ENCODE measurements at places on chromosomes 3 and 15.

DNA sequence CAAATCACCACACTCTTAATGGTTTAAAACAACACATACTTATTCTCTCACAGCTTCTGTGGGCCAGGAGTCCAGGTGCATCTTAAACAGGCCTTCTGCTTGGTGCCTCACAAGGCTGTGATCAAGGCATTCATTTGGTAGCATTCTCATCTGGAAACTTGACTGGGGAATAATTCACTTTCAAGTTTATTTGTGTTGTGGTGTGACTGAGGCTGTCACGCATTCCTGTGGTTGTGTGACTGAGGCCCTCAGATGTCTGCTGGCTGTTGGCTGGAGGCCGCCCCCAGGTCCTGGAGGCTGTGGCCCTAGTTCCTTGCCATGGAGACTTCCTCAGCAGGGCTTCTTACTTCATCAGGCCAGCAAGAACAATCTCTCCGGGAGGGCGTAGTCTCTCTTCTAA, 16.9 kb upstream of the FAM3D start:
- DNase-seq: peak; percentile 83

DNA sequence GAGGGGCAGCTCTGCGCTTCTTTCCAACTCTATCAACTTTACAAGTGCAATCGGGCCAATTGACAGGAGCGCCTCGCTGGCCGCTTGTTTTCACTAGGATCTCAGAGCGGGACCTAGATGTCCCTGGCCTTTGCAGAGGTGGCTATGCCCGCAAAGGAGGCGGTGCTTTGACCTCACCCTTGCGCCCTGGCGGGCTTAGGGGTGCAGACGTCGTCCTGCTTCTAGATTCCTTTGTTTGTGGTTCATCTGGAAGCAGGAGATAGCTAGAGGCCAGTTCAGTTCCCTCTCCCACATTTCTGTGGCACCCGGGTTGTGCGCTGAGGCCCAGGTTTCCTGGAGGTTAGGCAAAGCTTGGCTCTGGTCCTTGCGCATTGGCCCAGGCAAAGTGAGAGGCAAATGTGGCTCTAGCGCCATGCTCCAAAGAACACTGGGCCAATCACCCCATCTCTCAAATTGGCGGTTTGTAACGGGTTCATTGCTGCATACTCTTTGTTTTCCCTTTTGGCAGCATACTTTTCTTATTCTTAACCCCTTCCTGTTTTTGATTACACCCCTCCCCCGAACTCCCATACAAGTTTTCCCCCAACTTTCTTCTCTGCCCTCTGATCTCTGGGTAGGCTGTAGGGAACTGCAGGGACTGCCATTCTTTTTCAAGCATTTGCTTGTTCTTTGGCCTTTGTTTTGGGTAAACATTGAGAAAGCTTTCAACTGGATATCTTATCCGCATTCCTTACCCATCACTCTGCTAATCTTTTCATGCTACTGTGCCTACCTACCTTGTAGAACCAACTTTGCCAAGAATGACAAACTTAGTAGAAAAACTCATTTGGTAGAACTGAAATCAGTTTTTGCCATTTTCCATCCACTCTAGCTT, 1.4 kb downstream of the PPM1L start:
- DNase-seq: no peak

GRCh38 chr3:36765104-36765503, 751 bp upstream of the DCLK3 start:
- DNase-seq: no peak

- no peak for DNase-seq
Measured at GRCh38 chr3:24968036-24968435, 460.0 kb upstream of the RARB start.

GRCh38 chr3:179603321-179603720, 1.1 kb downstream of the MRPL47 start:
- no peak for DNase-seq

GRCh38 chr15:98794748-98795147, 146.4 kb downstream of the IGF1R start:
- DNase-seq: no peak

DNA sequence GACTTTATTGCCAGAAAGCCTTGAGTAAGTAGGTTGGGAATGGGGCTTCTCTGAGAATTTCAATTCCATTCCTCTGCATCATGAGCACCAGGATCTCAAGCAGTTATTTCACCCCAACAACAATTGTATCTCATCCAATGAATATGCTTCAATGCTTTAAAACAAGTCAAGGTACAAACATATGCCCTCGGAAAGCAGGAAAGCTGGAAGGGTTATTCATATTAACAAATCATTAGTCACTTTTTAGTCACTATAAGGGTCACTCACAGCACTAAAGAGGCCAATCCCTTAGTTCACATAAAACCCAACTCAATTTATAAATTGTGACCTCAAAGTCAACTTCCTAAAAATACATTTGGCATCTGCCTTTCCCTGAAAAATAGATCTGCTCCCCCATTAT, 16.2 kb downstream of the MB21D2 start:
- DNase-seq: no peak

- no peak for DNase-seq
Measured at GRCh38 chr3:185330238-185330637, 32.7 kb upstream of the MAP3K13 start.

DNA sequence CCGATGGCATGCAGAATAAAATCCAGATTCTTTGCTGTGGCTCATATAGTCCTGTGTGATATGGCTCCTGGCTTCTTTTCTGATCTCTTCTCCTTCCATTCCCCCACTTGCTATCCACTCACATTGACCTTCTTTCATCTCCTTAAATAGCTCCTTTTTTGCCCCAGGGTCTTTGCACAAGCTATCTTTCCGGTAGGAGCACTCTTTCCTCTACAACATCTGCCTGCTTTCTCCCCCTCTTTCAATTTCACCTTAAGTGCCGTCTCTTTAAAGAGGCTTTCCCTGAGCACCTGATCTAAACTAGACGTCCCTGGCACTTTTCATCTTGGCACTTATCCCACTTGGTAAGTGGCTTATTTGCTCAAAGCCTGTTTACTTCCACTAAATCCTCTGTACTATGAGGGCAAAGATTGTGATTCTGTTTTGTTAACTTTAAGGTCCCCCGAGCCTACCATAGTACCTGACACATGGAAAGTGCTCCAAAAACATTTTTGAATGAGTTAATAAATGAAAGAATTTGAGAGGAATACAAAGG, 323.3 kb upstream of the TLE3 start:
- no peak for DNase-seq

GRCh38 chr3:2714834-2715233, 395.3 kb downstream of the IL5RA start:
- no peak for DNase-seq

- peak; percentile 83 for DNase-seq
Measured at GRCh38 chr15:32029862-32030781, at the start of gene CHRNA7. TSS of gene CHRNA7 (plus strand) at chr15:32030515. CDS start at chr15:32030595, 80 bp downstream.

GRCh38 chr3:163071713-163072112, 1575.1 kb downstream of the OTOL1 start:
- no peak for DNase-seq

DNA sequence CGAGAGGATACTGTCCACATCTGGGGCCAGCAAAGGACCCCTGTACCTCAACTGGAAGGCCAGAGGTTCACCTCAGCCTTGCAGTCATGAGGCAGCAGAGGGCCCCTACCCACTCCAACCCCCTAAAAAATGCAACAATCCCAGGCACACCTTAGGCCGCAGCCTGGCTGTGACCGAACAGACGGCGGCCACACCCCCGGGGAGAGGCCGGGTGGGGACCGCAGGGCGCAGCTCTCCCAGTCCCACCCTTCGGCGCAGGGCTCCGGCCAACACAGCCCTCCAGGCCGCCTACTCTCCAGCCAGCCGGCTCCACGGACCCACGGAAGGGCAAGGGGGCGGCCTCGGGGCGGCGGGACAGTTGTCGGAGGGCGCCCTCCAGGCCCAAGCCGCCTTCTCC, 457 bp upstream of the DNAJA4 start:
- DNase-seq: no peak

GRCh38 chr3:81891055-81891895, 129.8 kb upstream of the GBE1 start:
- DNase-seq: no peak

- no peak for DNase-seq
Measured at GRCh38 chr3:38551026-38551832, 55.1 kb downstream of the EXOG start.

GRCh38 chr3:72044231-72044855, 259.4 kb upstream of the PROK2 start:
- no peak for DNase-seq

GRCh38 chr3:43005253-43005652, 26.1 kb downstream of the GASK1A start:
- no peak for DNase-seq

GRCh38 chr15:65020419-65020818, 9.0 kb downstream of the MTFMT start:
- no peak for DNase-seq

DNA sequence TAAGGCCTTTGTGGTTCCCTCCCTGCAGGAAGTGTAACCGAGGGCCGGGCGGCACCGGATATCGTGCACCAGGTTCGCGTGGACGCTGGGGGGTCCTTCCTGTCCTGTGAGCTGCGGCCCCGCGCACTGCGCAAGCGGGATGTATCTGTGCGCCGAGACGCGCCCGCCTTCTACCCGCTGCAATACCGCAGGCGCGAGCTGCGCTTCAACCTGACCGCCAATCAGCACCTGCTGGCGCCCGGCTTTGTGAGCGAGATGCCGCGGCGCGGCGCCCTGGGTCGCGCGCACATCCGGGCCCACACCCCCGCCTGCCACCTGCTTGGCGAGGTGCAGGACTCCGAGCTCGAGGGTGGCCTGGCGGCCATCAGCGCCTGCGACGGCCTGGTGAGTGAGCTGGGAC, 35.9 kb downstream of the SAXO2 start:
- no peak for DNase-seq

DNA sequence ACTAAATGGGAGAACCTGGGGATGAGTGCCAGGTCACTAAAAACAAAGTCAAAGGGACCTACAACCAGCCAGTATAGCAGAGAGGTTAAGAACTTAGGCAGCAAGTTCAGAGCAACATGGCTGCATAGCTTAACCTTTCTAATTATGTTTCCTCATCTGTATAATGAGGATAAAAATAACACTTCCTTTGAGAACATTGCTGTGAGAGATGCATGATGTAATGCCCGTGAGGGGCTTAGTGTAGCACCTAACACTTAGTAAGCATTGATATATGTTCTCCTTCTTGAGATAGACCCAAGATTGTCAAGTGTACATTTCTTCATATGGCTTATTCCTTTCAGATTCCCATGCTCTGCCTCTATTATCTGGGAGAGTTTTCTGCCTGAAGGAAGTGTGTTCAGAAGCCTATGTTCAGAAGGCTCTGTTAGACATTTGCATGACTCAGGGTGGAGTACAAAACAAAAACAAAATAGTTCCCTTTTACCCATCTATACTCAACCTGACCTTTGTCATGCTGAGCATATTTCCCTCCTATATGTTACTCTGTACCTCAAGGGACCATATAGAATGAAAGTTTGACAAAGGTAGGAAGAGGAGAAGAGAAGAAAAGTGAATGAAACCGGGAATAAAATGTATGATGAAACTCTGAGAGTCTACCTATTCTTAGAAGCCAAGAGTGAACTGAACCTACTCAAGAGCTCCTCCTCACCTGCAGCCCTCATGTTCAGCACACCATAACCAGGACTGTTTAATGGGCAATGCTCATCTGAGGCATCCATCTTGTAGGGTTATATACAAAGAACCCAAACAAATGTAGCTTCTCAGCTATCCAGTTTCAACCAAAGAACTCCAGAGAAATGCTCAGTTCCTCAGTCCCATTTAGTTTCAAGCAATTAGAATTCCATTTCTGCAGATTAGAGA, 70.7 kb upstream of the KCNMB2 start:
- DNase-seq: no peak

DNA sequence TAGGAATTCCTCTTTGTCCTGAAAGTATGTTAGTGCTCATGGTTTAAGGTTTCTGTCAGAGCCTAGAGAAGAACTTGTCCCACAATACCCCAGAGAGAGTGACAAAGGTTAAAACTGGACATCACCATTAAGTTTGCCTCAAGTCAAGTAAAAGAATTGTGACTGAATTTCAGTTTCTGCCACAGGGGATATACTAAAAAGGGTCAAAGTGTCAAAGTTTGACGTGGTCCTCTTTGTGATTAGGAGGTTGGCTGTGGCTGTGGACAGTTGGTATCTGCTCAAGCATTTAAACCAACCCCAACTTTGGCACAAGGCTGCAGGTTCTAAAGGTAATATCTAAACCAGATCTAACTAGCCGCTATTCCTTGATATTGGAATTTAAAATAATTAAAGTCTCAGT, 26.1 kb downstream of the FMN1 start:
- DNase-seq: no peak

DNA sequence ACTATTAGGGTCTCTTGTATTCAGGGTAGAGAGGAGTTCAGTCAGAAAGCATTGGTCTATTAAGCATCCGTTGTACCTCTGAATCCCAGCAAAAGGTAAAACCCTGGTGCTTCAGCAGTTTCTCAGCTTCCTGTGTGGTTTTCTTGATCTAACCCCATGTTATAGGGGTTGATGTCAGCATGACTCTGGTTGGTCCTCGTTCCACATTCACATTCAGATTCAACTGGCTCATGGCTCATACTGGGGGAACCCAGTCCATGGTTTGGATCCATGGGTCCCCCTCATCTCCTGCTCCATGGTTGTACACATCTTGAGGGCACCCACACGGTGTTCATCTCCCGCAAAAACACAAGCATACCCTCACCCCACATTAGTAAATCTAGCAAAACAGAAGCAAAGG, 47.7 kb upstream of the C2CD4B start:
- no peak for DNase-seq

- no peak for DNase-seq
Measured at GRCh38 chr15:93042691-93043378, 46.2 kb downstream of the RGMA start.

- no peak for DNase-seq
Measured at GRCh38 chr3:41323467-41324155, 124.3 kb downstream of the CTNNB1 start.

GRCh38 chr3:64815195-64815631, 127.4 kb upstream of the ADAMTS9 start:
- no peak for DNase-seq

DNA sequence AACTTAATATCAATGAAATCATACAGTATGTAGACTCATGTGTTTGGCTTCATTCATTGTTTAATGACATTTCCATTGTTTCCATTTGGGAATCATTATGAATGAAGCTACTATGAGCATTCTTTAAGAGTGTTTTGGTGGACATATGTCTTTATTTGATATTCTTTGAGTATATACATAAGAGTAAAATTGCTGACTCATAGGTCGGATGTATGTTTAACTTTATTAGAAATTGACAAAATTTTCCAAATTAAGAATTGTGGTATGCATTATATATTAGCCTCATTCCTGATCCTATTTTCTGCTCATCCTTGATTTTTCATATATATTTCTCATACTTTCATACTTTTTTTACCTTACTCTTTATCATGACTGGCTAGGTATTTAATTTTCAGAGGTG, 28.7 kb upstream of the CMC1 start:
- DNase-seq: no peak

DNA sequence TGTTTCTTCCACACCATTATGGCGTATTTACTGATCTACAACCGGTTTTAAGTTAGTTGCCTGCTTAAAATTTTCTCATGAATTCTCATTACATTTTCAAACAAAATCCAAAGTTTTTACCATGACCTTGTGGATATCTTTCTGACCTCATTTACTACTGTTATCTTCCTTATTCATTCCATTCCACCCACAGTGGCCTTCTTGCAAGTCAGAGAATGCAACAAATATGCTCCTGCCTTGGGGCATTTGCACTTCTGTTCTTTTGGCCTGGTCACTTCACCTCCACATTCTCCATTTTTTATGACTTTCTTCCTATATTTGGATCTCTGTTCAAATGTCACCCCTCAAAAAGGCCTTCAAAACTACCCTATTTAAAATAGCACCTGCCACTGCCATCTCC, 8.8 kb upstream of the SLC15A2 start:
- DNase-seq: no peak

- no peak for DNase-seq
Measured at GRCh38 chr3:134149286-134149685, 101.4 kb downstream of the RYK start.
